ENCODE measurements at places on chromosomes 4 and X.

DNA sequence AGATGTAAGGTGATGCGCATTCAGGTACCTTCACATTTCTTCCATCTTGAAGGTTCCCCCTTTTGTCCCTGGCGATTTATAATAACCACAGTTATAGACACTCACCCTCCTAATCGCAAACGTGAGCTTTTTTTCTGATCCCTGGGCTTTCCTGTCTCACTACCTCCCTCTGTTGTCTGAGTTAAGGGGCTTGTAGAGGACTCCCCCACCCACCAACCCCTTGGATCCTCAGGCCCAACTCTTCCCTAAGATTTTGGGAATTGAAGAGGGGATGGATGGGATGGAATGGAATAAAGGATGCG is 1.4 kb downstream of the CNKSR2 start:
- no peak for DNase-seq

DNA sequence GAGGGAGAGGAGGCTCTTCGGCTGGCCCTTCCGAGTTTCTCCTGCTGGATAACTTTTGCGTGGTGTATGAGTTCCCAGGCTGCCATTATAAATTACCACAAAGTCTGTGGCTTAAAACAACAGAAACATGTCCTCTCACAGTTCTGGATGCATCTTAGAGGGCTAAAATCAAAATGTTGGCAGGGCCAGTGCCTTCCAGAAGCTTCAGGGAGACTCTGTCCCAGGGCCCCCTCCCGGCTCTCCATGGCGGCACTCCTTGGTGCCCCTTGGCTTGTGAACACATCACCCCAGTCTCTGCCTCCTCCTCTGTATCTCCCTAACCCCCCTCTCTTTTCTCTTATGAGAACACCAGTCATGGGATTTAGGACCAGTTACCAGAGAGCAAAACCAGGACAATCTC is 23.3 kb upstream of the PPP2R2C start:
- DNase-seq: no peak

- no peak for DNase-seq
Measured at GRCh38 chrX:17323397-17323796, 51.6 kb upstream of the NHS start.

DNA sequence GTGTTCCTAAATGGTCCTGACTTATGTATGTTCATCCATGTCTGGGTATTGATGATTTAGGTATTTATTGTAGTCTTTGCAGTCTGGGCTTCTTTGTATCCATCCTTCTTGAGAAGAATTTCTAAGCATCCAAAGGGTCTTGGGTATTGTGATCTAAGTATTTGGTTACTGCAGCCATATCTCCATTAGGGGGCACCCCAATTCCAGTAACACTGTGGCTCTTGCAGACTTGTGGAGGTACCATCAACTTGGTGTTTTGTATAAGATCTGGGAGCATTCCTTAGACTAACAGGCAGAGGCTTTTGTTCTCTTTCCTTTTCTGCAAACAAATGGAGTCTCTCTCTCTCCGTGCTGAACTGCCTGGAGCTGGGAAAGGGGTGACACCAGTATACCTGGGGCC is 113.7 kb upstream of the NEXMIF start:
- no peak for DNase-seq

DNA sequence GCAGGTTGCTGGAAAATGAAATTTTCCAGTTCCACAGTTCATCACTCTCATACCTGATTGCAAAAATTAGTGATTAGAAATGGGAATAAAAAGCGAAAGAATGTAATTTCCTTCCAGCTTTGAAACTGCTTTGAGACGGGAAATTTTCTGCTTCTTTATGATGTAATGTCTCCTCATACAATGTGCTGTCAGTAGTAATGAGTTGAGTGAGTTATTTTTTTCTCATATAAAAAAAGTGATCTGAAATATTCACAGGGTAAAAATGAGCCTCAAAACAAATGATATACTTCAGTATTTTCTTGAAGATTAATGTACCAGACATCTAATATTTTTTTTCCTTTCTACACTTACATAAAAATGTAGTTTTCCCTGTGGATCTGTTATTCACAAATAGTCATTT is 179.1 kb upstream of the FAT4 start:
- no peak for DNase-seq

- no peak for DNase-seq
Measured at GRCh38 chr4:28654618-28655017, 1794.0 kb downstream of the STIM2 start.

- no peak for DNase-seq
Measured at GRCh38 chrX:143571521-143571920, 54.2 kb upstream of the SPANXN3 start.

Data from AG04450 (cell line).